ENCODE measurements at places on chromosomes 11 and 22.
A peak's percentile ranks its signal among the peaks of the same experiment; 100 is the strongest.

DNA sequence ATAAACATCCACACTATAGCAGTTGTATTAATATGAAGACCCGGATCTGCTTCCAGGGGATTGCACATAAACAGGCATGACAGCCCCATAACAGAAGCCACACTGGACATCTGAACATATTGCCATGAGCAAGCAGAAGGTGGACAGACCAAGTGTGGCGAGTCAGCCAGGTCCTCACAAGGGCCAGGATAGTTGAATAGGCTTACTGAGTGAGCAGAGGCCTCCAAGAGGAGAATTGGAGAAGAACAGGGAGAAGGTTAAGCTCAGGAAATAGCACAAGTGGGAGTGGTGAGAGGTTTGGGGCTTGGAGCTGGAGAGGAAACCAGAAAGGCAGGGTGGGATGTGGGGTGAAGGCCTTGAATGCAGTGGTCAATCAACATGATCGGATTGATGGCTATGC, 10.8 kb downstream of the SLC35C1 start:
- DNase-seq: no peak

- no peak for DNase-seq
Observed at GRCh38 chr22:40764763-40765441, 54.2 kb downstream of the SLC25A17 start.

- DNase-seq: no peak
Observed at GRCh38 chr11:65855927-65856363, 2.0 kb downstream of the CFL1 start.

DNA sequence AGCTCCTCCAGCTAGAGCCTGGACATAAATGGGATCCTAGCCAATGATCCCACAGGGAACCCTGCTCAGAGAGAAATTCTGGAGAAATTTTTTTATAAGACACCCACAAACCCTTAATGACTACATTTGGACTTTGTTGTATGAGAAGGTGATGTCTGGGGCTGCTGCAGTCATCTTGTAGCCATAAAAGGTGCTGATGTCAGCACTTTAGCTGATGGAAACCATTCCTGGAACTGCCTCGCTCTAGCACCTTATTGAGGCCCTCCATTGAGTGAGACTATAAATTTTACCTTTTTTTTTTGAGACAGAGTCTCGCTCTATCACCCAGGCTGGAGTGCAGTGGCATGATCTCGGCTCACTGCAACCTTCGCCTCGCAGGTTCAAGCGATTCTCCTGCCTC, 610.7 kb downstream of the OPCML start:
- DNase-seq: no peak

DNA sequence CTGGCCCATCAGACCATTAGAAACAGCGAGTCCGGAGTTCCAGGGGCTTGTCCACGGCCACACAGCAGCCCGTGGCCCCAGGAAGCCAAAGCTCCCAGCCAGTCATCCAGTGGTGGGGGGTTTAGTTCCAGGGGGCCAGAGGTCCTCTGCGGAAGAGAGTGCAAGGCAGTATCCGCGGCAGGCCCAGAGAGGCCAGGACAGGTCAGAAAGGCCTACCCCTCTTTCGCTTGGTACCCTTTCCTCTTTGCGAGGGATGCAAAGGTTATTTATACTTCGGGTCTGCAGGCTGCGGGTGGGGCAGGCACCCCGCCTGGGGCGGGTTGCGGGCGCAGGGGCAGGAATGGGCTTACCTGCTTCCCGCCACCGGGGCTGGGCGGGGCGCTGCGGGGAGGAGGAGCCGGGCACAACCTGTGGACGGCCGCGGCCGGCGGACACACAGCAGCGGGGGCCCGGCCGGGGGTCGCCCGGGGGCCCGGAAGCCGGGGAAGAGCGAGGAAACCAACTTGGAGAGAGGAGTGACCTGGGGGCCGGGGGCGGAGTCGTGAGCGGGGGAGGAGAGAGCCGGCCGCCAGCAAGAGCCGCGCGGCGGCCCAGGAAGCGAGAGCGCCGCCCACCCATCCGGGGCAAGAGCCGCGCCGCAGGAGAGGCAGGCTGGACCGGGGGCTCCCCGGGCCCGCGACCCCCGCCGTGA, at the start of gene SH3BP1:
TSS of gene SH3BP1 (plus strand) at position 600 of the 691 bp plus-strand sequence. CDS start 119 bp downstream, outside the sequence.
- DNase-seq: peak; percentile 44

DNA sequence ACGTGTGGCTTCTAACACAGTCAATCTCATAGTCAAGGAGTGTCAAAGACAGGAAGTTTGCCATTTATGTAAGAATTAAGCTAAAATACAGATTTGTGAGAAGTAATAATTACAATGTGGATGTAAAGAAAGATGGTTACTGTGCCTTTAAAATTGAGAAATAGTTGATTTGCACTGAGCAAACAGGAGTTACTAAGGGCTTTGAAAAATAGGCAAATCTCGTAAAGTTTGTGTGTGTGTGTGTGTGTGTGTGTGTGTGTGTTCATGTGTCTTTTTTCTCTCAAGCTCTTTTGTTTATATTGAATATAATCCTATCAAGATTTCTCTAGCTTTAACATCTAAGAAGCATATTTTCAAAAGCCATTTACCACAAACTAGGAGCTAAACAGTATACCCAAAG, 2284.5 kb downstream of the LRRC4C start:
- DNase-seq: no peak

GRCh38 chr11:129242855-129243254, 50.7 kb upstream of the ARHGAP32 start:
- no peak for DNase-seq

DNA sequence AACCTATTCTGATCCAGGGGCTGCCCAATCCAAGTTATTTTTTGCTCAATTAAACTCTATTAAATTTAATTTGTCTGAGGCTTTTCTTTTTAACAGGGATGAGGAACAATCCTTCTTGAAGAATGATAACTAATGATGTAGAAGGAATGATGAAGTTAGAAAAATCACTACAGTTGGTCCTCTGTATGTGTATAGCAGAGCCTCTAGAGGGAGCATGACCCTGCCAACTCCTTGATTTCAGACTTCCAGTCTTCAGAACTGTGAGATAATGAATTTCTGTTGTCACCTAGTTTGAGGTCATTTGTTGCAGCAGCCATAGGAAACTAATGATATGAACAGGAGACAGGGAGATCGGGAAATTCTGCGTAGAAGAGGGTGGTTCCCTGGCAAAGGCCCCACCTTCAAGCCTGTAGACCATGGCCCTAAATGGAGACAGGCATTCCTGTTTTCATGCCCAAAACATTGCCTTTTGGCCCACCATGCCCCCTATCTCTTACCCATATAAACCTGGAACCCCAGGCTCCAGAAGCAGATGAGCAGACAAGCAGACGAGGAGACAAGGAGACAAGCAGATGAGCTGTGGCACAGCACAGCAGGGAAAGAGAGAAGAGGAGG, 7.7 kb upstream of the QSER1 start:
- no peak for DNase-seq

DNA sequence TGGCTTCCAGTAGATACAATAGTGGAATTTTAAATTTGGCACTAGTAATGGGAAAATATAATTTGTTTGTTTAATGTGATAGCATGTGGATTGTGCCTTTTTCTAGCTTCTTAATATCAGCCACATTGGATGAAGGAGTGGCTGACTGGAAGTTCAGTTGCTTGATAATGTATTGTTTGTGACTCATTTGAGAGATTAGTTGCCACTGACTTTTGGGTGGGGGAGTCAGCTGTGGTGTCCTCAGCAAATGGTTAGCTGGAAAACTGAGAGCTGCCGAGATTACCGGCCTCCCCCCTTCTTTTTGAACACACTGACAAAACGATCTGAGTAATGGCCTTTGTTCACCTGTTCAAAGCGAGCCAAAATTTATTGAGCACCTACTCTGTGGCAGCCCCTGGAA, 5.5 kb downstream of the JAM3 start:
- DNase-seq: no peak

GRCh38 chr11:15911377-15912044, 444.8 kb downstream of the SOX6 start:
- no peak for DNase-seq

- DNase-seq: no peak
Observed at GRCh38 chr11:26027887-26028286, 304.0 kb upstream of the ANO3 start.

DNA sequence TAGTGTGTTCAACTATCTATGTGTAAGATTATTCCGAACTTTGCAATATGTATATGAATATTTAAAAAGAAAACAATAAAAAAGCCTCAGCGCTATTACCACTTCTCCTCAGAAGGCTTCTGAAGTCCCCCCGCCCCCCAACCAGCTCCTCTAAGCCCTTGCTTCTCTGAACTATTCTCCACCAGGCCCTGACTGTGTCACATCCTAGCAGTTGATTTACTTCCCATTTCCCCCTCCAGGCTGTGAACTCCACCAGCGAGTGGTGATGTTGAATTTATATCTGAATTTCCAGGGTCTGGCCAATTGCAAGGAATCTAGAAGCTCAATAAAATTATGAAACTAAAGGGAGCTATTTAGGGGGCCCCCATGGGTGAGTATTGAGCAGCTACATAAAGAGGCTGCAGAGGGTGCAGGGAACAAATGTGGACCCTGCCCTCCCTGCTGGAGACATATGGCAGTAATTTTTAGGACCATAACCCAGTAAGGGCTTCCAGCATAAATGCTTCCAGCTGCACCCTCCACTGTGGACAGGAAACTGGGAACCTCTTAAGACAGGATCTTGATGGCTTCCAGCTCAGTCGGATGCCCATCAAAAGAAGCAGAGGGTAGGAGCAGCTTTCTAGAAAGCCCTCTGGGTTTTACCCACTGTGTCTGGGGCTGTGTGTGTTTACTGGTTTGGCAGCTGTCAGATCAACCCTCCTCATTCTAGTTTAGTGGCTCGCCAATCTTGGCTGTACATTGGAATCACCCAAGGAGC, 81.4 kb downstream of the TIMP3 start:
- DNase-seq: no peak

DNA sequence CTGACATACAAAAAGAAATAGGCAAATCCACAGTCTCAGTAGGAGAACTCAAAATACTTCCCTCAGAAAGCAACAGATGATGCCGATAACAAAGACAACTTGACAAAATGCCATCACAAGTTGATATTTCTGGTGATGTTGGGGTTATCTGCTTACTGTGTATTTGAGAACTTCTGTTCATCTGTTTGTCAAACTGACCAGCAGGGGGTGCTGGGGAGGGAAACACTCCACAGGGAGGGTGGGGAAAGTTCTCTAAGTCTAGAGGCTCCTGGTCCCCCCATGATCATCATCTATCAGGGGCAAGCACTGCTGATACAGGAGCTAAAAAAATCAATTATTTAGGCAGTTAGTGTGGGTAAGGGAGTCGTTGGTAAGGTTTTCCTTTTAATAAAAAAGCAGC, 19.2 kb downstream of the GLYATL1 start:
- peak; percentile 5 for DNase-seq

DNA sequence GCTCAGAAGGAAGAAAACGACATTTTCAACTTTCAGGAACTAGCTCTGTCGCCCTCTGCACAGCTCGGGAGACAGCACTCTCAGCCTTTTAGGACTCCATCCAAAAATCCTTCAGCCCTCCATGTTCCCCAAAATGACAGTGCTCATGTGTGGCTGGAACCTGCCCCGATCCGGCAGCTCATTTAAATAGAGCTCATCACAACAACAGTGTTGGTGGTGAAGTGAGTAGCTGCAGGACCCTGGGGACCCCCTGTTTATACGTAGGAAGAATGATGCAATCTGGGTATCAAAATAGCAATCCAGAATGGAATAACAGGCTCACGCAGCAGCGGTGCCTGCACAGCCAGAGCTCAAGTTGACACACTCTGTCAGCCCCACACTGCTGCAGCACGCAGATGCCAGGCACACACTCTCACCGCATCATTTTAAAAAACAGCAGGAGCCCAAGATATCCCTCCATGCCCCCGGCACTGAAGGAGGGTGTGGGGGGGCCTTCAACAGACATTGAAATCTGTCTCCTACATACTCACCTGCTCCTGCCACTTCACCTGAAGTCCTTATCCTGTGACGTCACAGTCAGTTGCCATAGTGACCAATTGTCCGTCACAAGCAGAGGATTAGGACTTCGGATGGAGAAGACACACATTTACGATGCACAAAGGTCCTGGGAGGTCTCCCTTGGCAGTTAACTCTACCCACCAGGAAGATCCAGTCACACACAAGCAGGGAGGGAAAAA, 24.0 kb downstream of the TRIM66 start:
- no peak for DNase-seq

- DNase-seq: no peak
Observed at GRCh38 chr22:22907551-22908494, 20.2 kb downstream of the IGLL5 start.

DNA sequence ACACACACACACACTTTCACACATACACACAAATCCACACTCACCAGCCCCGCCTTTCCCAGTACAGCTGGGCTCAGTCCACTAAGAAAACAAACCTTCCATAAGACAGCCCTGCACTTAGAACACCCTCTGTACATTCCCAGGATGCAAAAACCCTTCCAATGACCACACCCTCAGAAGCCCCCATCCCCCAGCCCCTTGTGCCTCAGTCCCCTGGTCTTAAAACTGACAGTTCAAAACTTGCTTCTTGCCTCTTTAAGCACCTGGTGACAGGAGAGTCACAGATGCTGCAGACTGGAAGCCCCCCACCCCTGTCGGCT, 23.0 kb downstream of the APLNR start:
- no peak for DNase-seq

DNA sequence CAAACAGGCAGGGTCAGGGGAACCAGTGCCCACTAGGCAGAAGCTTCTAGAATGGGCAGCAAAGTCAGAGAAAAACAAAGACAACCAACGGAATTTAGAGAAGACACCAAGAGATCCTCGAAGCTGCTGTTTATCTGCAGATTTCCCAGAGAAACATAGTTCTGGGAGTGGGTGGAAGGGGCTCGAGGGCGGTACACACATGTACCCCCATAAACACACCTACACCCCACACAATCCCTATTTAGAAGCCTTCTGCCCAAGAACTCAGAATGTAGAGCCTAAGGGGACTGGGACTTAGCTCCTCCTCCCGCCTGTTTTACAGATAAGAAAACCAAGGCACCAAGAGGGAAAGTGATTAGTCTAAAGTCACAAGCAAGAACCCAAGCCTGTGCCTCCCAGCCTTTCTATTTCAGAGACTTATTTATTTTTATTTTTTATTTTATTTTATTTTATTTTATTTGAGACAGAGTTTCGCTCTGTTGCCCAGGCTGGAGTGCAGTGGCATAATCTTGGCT, 6.4 kb downstream of the NPTXR start:
- no peak for DNase-seq

DNA sequence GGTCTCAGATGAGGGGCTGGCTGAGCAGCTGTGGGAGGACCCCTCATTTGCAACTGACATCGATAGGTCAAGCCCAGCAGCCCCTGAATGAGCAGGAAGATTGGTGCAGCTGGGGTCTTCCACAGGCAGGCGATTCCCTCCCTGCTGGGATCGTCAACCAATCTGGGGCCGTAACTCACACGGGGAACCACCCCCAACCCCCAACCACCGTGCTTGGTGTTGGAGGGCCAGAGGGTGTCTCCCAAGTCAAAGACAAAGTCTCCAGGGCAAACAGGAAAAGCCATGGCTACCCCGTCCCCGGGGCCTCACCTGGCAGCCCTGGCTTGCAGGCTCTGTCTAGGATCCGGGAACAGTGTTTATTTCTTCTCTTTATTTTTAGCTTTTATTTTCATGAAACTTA, 26.9 kb upstream of the SCUBE1 start:
- DNase-seq: no peak

DNA sequence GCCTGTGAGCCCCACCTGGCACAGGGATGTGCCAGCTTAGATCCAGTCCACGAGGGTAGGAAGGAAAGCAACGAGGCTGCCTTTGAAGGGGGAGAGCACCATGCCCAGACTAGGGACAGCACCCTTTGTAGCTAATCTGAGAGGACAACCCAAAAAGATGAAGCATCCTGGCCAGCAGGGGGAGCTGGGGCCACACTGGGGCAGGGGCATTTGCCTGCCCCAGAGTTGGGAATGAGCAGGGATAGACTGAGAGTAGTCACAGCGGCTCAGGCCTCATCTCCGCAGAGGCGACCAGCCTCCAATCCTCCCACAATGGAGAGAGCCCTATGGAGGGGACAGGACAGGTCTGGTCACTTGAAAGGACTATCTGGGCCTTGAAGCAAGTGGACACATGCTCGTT, 16.4 kb downstream of the LMO1 start:
- no peak for DNase-seq

Measured in activated T-cell treated with anti-CD3 and anti-CD28 coated beads for 1 hour (primary cell).